CD4-positive, alpha-beta T cell (primary cell): ENCODE measurements at places on chromosomes 5 and 9.
A peak's percentile ranks its signal among the peaks of the same experiment; 100 is the strongest.

DNA sequence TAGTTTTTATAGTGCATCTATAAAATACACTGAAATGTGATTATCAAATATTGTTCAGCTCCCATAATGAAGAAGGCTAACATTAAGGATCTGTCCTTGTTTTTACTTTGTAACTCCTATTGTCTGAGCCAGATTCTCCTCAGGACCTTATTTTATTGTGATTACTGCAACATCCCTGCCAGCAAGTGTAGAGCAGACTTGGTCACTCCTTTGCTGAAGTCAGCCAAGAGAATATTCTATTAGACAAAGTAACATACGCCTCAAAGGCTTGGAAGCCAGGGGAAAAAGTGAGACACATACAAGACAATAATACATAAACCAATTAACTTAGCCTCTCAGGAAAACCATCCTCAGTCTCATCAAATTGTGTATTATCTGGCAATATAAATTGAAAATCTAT lies 269.6 kb downstream of the ARL15 start:
- no peak for DNase-seq

DNA sequence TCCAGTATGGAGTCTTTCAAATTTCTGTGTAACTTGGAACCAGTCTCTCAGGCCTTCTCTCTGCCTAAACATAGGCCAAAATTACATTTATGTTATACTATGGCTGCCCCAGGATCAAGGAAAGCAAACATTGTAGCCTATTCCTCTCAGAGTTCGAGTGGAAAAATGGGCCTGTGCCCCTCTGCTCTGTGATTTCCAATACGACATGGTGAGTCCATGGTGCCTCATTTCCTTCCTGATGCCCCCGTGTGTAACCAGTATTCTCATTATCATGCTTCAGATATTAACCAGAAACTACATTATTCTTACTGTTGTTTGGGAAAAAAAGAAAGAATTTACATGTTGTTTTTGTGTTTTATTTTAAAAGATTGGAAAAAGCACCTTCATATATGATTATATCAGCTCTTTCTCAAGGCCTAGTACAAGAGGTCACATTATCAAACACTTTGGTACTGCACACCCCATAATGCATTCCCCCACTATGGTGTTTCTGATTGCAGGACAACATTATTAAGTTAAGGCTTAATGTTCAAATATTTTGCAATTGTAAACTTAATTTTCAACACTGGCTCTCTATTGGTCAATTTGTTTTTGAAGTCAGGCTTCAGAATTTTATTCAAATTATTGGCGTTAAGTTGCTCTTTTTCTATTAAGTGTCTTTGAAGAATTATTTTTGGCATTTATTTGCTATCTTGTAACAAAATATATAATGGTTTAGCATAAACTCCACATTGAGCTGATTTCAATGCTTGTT lies 151.8 kb upstream of the SLC27A6 start:
- DNase-seq = no peak

DNA sequence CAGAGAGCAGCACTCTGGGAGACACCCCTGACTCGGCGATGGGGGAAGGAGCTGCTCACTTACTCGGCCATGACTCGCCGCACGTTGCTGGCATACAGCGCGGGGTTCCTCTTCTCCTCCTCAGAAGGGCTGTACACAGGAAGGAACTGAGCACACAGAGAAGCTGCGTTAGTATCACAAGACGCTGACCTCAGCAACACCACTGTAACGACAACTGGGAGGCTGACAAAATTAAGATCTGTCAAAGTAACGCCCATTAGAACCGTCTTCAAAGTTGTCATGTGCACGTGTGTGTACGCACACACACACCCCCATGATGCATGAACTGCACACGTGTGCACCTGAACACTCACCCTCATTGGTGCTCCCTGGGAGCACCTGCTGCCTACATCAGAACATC lies 32.1 kb upstream of the SLC6A3 start:
- peak; percentile 16 for DNase-seq

DNA sequence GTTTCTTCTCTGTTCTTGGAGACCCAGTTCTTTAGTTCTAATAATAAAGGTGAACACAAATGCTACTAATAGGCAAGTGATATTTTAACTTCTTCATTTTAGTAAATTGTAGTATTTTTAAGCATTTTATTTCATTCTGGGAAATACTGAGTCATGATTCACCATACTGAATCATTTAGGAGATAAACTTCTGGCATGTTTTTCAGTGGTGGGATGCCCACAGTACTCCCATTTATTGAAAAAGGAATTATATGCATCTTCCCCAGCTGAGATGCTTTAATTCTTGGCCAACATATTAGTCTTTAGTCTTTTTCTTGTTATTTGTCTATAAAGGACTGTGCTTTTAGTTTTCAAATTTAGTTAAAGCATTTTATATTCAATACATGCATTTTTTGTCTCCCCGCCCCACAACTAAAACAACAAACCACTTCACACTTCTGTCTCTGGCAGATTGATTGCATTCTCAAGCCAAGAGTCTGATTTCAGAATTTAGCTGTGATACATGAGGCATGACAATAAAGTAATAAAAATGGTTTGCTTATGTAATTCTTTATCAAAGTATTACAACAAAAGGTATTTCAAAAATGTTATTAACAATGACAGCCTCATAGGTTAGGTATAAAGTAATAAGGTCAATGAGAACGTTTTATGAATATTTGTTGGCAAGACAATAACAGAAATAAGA lies 125.2 kb upstream of the CDH18 start:
- no peak for DNase-seq

DNA sequence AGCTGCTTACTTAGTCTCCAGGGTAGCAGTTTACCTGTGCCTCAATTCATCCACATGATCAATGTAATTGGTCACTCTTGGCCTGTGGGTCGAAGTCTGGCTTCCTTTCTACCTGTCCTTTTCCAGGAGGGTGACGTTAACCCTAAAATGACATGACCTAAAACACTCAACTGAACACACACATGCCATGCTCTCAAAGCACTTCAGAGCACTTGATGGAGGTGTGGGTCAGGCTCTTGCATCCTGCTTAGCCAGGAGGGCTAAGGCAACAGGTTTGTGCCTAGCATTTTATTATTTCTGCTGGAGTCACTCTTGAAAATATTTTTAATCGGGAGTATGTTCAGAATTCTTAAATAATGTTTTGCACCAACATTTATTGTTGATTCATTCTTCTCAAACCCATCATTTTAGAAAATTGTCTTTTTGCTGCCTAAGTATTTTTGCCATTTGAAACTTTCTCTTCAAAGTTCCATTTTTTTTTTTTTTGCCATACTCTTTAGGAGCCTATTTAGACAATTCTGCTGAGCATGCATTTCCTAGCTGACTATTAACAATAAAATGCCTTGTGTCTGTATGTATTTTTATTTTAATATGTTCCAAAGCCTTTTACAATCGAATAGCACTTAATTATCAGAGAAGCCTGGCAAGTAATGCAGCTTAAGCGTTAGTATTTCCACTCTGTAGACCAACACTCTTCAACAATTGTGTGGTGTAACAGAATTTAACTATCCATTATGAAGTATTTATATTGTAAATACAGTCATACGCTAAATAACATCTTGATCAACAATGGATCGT lies 59.1 kb downstream of the ATP10B start:
- DNase-seq = no peak

- no peak for DNase-seq
These were observed 265.3 kb downstream of the TRIM32 start for GRCh38 chr9:116952436-116952810.

DNA sequence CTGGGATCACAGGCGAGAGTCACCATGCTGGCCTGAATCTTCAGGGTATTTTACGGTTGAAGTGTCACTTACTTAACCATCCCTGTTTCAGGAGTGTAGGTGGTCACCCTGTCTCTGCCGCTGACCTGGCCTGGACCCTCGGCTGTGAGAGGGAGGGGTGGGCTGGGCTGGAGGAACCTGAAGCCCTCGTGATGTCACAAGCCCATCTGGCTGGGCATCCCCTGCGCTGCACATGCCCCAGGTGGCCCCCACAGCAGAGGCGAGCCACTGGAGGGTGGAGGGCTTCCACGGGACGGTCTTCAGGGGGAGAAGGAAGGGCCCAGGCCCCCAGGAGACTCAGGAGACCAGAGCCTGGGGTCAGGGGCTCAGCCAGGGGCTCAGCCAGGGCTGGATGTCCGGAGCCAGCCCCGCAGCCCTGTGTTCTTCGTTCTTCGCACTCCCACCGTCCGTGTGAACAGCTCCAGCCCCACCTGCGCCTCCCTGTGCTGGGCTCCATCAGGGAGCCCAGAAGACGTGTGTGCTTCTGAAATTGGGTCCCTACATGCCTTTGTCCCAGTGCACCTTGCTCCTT lies 7.6 kb upstream of the AHRR start:
- no peak for DNase-seq

DNA sequence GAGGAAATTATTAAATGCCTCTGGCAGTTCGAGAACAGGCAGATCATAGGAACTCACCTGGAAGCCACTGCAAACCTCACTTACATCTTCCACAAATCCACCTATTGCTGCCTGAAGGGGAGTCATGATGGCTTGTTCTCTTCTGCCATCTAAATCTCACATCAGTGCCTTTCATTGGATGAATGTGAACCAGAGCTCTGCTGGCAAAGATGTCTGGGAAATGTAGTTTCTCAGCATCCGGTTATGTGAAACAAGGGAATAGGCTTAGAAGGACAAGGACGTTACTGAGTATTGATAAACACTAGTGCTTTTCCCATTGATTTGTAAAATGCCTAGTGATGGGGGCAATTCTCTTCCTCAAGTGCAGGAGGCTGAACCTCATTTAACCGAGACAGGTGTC lies 483.3 kb downstream of the ARHGEF28 start:
- no peak for DNase-seq

DNA sequence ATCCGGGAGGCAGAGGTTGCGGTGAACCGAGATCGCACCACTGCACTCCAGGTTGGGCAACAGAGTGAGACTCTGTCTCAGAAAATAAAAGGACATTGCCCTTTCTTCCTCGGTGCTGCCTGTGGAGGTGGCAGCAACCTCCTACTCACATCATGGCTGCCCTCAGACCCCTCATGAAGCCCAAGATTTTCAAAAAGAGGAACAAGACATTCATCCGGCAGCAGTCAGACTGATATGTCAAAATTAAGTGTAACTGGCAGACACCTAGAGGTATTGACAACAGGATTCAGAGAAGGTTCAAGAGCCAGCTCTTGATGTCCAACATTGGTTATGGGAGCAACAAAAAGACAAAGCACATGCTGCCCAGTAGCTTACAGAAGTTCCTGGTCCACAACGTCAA lies 12.6 kb upstream of the PAX5 start:
- no peak for DNase-seq

DNA sequence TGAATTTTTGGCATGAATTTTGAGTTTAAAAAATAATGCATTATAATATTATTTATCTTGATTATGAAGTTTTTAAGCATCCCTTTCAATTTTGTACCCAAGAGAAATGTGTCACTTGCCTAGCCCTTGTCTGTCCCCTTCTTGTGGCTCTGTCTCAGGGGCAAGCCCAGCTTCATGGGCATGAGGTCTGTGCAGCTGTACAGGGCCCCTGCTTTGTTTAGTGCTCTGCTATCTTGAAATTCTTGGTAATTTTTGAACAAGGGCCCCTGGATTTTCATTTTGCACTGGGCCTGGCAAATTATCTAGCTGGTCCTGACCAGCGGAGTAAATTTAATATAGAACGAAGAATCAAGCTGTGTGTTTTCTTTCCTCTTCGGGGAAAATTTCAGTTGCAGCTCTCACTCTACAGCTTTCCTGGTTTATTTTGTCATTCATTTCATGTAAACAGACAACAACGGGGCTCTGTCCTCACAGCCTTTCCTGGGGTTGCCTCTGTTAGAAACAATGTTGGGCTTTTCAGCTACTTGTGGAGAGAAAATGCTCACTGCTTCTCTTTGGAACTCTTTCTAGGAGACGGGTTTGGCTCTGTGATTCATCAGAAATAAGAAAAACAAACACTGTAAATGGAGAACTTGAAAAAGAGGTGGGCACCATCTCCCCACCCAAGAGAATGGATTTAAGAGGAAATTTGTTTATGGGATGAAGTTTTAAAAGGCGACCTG lies 41.1 kb downstream of the LIX1 start:
- no peak for DNase-seq

DNA sequence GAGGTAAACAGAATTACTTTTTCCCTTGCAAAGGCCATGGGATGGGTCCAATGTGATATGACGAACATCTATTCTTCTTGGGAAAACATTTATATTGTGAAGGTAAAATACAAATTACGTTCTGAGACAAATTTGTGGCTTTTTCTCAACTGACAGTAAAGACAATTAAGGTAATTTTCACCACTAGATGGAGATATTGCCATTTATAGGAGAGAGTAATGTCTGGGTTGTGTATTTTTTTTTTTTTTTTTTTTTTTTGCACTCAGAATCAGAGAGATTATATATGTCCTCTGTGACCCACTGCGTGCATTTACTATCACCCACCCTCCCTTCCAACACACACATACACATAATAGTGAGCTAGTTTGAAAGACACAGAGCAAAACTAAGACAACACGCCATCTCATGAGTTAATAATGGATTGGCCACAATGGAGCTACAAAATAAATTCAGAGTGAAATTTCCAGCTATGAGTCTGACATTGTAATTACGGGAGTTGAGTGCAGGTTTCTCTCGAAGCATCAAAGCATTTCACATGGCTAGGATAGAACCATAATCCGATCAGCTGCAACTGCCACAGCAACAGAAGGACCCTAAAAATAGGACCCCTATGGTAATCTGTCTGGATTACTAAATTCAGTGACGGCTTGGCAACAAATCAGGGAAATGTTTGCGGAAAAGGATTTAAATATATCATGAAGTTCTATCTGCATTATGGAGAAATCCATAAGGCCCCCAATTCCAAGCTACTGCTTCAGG lies 49.2 kb downstream of the ANXA1 start:
- no peak for DNase-seq

GRCh38 chr9:86624630-86625029 lies 270.4 kb upstream of the TUT7 start:
- no peak for DNase-seq

DNA sequence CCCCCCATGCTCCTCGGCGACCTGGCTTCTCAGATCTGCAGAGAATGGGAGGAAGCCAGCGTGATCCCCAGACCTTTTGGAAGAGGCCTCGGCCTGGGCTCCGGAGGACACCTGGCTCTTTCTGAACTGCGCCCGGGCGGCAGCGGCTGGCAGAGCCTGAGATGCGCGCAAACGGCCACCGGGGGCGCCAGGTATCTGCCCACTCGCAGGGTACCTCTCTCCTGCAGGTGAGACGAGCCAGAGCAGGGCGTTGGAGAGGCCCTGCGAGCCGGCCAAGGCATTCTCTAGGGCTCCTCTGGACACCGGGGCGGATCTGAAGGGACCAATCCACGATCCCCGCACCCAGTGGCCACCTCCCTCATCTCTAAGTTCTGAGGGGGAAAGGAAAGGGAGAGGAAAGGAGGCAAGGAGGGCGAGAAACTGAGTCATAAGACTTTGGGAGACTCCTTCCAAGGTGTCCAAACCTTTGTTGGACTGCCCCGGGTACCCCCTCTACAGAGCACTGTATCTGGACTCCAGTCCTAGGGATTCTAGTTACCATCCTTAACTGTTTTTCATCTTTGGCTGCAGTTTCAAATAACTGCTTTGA lies 55.0 kb upstream of the SLC46A2 start:
- no peak for DNase-seq

- no peak for DNase-seq
These were observed 384.2 kb upstream of the ZNF462 start for GRCh38 chr9:106478727-106479126.
